ENCODE measurements at places on chromosomes 12 and 14.

- no peak for DNase-seq
These were observed 70.5 kb downstream of the DNAI7 start for GRCh38 chr12:25124493-25124892.

DNA sequence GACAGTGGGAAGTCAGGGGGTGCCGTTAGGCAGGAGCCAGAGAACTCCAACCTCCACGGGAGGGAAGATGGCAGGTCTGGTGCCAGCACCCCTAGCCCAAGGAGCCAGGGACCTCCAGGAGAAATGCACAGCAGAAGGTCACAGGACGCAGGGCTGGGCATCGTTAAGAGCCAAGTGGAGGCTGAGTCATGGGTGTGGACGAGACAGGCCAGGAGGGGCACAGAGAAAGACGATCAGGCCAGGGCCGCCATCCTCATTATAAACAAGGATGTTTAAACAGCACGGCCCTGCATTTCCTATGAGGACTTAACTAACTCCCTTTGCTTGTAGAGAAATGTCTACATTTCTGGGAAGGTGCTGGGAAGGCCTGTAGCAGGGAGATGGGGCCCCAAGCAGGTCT lies 77.9 kb upstream of the FZD10 start:
- no peak for DNase-seq

- no peak for DNase-seq
These were observed 226.3 kb upstream of the GRIP1 start for GRCh38 chr12:66905201-66905600.

DNA sequence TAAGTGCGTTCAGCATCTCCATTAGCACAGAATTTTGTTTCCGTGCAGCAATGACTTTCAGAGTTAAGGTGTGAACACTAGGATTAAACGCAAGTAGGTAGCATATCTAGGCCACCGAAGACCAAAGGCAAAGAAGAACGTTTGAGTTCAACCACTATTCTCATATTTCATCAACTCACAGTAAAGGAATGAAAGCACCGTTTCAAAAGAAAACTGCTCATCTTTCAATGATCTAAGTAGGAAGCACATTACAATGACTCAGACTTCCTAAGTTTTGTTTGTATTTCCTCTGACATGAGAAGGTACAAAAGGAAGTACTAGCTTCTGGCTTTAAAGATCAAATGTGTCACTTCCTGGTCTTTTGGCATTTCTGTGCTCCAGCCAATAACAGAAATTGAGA lies 57.6 kb downstream of the ACADS start:
- no peak for DNase-seq

GRCh38 chr14:90235179-90235976 lies 21.0 kb upstream of the PSMC1 start:
- DNase-seq, result no peak

GRCh38 chr12:104181313-104181712 lies 34.3 kb upstream of the TXNRD1 start:
- DNase-seq, result no peak

DNA sequence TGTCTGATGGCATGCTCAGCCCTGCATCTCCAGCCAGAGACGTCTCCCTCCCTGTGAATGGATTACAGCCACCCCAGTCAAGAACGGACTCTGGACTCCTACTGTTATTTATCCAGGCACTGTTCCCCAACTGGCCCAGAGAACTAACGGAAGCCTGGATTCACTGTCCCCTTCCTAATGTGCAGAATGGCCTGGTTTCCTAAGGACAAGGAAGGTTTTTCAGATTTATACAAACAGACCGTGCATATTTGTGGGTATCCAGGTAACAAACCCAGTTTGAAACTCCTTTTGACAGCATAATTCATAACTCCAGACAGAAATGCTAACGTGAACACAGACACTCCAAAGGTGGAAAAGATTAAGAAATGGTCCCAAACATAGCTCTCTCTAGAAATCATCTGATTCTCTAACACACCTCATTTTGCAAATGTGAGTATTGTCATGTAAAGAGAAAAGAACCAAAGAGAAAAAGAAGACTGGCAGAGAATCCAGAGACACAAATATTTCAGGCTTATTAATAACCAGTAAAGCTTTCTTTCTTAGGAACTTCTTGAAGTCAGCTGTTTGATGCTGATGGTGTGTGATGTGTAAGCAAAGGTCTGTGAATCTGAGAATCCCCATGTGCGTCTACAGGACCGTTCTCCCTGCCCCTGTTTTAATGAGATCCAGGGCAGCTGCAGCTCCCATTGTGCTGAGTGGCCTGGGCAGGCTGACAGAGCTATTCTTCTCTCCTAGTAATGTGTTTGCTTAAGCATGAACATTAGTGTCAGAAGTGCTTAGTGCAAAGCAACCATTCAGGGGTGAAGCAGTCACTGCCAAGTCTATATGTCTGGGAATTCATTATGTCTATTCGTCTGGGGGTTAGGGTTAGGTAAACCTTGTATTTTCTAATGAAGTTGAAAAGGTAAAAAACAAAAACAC lies 86.8 kb upstream of the HIF1A start:
- no peak for DNase-seq

DNA sequence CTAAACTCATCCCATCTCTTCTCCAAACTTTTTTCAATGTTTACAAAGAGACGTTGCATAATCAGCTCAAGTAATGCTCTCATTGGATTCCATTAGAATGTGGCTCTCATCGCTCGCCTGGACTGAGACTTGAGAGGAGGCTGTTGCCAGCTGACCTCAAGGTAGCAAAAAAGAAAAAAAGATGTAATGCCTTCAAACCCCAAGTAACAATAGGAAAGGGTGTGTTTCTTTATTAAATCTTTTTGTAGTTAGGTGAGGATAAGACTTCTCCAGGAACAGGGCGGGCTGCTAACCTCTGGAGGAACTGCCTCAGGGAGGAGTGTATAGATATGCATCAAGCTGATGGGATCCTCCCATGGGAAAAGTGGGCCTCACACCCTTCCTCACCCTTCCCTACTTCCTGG lies 956 bp upstream of the PTHLH start:
- no peak for DNase-seq

- no peak for DNase-seq
These were observed 3.2 kb upstream of the EGLN3 start for GRCh38 chr14:33954016-33954598.

DNA sequence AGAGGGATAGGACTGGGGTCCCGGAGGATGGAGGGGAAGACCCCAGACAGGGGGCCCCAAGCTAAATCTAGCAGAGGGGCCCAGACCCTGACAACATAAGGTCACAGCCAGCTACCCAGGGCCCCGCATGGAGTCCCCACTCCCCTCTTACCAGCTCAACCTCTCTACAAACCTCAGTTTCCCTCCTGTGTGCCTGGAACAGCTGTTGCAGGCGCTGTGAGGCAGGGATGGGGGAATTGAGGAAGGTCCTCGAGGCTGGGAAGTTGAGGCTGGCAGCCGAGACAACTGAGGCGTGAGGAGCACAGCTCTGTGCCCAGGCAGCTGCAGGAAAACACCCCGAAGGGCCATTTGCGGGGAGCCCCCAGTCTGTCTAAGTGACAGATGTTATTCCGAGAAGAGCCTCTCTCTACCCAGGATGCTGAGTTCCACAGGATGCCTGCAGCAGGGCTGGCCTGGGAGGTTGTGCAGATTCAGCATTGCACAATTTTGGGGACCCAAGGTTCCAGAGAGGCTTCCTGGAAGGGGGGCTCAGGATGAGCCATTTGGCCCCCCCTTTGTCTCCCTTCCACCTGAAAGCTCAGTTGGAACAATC lies 42.7 kb upstream of the NCOR2 start:
- DNase-seq, result no peak

DNA sequence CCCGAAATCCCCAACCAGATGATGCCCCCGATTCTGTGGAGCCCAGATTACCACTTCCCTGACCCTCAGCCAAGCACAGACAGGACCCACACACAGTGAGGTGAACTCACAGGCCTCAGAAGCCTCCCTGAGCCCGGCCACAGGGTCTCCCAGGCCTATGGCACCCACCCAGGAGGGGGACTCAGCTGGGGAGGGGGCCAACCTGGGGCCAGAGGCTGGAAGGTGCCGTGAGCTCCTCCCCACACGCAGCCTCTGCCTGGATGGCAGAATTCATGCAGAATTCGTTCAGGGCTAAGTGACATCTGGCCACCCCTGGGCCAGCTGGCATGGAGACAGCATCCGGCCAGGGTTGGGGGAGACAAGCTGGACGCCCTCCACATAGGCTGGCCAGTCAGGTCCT lies 11.8 kb downstream of the TMEM179 start:
- DNase-seq, result no peak

Data from gastrocnemius medialis (tissue), 4 donors.